ENCODE measurements at places on chromosomes 1 and 21.

DNA sequence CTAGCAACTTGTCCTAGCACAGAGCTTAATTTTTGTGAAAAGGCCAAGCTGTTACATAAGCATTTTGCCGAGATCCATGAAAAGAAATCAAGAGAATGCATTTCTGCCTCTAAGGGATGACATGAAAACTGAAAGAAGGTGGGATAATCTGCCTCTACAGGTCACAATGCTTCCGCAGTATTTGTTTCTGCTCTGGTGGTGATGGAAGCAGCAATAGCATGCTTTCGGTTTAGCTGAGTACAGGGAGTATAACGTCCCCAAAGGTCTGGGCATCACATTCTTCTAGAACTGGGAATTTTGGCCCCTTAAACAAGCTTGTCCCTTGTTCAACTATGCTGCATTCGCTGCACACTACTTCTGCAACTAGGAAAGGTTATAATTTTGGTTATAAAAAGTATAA, 14.4 kb upstream of the MAGI3 start:
- DNase-seq, result no peak

GRCh38 chr1:93603601-93604000, 78.0 kb downstream of the BCAR3 start:
- no peak for DNase-seq

GRCh38 chr21:25670726-25671125, 31.7 kb downstream of the JAM2 start:
- no peak for DNase-seq

- no peak for DNase-seq
These were observed 19.7 kb upstream of the DYNLT5 start for GRCh38 chr1:66732407-66733166.

- DNase-seq, result no peak
These were observed 333 bp upstream of the CHAF1B start for GRCh38 chr21:36384885-36385232.

- DNase-seq, result no peak
These were observed 32.0 kb downstream of the RIMS3 start for GRCh38 chr1:40633523-40633922.

DNA sequence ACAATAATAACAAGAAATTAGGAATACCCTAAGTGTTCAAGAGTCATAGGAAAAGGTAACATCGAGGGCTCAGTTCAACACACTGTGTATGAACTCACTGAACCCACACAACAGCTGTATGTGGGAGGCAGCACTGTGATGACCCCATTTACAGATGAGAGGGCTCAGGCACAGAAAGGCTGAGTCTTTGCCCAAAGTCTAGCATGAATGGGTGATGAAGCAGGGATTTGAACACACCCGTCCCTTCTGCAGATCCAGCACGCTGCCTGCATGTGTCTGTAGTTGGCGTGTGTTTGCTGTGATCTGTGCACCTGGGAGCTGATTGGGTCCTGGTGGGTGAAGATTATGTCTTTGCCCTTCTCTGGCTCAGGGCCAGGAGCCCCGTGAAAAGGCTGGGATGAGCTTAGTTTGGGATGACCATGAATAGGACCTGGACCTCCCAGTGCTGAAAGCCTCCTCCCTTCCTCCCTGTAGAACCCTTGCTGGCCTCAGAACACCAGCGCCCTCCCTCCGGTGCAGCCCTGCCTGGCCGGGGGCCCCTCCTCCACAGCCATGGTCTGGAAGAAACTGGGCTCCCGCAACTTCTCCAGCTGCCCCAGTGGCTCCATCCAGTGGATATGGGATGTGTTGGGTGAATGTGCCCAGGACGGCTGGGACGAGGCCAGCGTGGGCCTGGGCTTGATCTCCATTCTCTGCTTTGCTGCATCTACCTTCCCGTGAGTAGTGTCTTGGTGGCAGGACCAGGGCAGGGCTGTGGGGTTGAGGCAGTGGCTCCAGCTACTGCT, 5.2 kb downstream of the SLC66A1 start:
- no peak for DNase-seq

GRCh38 chr1:167443757-167444156, 74.6 kb downstream of the CD247 start:
- no peak for DNase-seq

GRCh38 chr1:18109756-18110597, 2.4 kb downstream of the IGSF21 start:
- no peak for DNase-seq

Data from LNCaP clone FGC (cell line).